ENCODE measurements at places on chromosomes 16 and 17.

DNA sequence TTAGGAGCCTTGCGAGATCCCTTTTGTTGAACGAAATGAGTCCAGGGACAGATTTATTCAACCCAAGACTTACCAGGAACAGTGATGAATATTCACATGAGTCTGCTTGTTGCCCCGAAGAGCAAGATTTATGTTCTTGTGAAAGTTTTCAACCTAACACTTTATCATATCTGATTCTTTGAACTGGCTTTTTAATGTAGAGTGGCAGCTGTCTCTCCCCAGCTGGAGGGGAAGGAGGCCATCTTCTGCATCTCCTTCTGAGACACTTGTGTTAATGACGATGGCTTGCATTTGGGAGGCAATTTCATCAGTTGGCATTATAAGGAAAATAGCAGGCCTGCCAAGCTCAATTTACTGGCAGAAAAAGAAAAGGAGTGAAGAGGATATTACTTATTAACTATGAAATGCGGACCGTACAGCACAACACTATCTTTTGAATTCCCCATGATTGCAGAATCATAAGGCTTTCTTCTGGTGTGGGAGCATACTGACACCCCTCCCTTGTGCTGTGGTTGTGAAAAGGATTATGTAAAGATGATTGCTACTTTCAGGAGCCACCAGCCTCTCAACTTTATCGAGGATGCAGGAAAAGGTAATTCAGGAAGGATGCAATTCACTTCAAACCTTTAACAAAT, 35.7 kb downstream of the SMARCE1 start:
- no peak for DNase-seq

- DNase-seq, result no peak
Observed at GRCh38 chr16:17845031-17845430, 374.3 kb upstream of the XYLT1 start.

DNA sequence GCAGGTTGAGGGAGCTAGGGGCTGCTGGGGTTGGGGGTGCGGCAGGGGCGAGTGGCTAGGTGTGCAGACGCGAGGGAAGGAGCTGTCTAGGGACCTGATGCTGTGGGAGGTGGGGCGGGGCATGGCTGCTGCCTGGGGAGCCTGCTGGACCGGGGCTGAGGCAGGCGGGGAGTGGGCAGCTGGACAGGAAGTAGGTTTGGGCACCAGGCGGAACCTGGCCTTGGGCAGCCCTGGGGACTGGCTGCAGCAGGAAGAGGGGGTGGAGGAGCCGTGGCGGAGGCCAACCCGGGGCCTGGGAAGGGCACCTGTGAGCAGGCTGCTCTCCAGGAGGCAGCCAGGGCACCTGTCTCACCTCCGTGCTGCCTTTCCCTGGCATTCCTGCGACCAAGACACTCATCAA, 5.9 kb upstream of the DNASE1L2 start:
- DNase-seq, result no peak

- no peak for DNase-seq
Observed at GRCh38 chr17:21214777-21215541, 998 bp upstream of the TMEM11 start.

- no peak for DNase-seq
Observed at GRCh38 chr17:49699966-49700575, 7.7 kb downstream of the SLC35B1 start.

DNA sequence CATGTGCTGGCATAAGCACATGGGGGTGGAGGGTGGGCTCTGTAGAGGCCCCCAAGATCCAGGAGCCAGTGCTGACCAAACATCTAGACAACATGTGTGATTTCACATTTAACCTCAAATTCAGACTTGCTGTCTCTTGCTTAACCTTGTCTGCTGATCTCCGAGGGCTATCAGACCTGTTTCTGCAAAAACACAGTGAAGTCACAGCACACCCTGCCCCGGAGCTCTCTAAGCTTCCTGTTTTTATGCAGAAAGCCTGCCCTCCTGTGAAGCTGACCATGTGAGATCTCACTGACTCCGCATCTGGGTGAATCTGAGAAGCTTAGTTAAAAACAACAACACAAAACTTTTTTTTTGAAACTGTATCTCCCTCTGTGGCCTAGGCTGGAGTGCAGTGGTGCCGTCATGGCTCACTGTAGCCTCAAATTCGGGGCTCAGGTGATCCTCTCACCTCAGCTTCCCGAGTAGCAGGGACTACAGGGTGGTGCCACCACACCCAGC, 6.6 kb upstream of the DPEP2 start:
- DNase-seq, result no peak

DNA sequence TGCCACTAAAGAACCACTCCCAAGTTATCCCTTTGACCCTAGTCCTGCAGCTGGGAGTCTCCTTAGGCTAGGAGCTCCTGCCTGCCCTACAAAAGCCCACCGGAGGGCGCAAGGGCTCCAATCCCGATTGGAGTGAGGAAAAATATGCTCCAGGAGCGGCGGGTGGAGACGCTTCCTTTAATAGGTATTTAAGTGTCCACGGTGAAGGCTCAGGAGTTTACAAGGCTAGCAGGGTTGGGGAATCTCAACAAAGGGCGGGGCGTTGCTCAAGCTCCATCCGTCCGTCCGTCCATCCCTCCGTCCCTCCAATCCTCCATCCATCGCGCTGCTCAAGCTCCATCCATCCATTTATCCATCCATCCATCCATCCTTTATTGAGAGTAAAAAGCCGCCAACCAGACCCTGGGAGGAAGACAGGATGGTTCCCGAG, 556 bp upstream of the SPNS1 start:
- no peak for DNase-seq

DNA sequence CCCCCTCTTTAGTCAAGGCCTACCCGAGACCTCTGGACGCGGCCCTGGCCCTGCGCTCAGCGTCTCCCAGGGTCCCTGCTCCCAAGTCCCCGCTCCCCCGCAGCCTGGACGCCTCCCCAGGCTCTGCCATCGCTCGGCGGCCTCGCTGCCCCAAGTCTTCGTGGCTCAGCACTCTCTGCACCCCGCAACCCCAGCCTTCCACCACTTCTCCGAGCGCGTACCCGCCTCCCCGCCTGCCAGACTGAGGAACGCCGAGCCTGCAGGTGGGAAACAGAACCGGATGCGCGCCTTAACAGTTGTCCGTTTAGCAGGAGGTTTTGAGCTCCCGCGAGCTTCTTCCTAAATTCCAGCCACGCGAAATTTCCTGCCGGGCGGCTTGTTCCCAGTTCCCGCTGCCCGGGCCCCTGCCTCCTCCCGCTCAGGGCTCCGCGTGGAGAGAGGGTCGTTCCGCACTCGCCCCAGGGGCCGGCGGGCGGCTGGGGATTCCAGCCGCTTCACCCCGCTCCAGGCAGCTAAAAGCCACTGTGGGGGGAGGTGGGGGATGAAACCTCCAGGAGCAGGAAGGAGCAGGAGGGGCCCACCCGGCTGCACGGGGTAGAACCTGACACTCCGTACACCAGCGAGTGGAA, 87.7 kb downstream of the KCNJ12 start:
- no peak for DNase-seq

GRCh38 chr17:80650751-80651518, 106.3 kb downstream of the RPTOR start:
- DNase-seq, result no peak

DNA sequence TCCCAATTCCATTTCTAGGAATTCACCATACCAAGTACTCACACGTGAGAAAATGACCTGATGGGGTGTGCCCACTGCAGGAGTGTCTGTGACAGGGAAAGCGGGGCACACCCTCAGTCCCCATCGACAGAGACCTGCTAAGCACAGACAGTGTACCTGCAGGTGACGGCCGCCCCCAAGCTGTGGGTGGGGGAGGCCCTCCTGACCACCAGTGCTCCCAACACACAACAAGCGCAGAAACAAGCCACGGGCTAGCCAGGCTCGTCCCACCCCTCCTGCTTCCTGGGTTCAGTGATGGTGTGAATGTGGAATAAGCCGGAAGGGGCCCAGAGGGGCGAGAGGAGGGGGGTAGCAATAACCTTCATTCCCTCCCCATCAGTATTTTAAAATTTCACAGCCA, 31.9 kb downstream of the ZCCHC14 start:
- DNase-seq, result no peak

- DNase-seq, result no peak
Observed at GRCh38 chr17:32345951-32346600, 3.9 kb upstream of the ZNF207 start.

GRCh38 chr17:60901806-60902205, 224.2 kb downstream of the BCAS3 start:
- DNase-seq, result no peak

DNA sequence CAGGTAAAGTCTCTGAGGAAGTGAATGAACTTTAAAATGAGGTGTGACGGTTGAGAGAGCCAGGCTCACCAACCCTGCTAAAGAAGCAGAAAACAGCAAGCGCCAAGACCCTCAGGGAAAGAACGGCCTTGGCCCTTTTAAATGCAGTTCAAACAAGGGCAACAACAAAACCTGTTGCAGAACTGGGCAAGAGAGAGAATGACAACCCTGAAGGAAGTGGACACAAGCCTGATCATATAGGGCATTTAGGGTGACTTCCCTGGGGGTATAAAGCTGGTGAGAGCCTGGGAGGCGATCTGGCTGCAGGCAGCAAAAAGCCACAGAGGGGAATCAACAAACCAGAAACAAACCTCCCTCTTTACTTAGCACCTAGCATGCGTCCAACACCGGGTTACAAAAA, 1.0 kb downstream of the CPPED1 start:
- no peak for DNase-seq

- no peak for DNase-seq
Observed at GRCh38 chr17:9517396-9517795, 58.2 kb downstream of the STX8 start.

- no peak for DNase-seq
Observed at GRCh38 chr17:11406716-11407115, 165.7 kb downstream of the SHISA6 start.

DNA sequence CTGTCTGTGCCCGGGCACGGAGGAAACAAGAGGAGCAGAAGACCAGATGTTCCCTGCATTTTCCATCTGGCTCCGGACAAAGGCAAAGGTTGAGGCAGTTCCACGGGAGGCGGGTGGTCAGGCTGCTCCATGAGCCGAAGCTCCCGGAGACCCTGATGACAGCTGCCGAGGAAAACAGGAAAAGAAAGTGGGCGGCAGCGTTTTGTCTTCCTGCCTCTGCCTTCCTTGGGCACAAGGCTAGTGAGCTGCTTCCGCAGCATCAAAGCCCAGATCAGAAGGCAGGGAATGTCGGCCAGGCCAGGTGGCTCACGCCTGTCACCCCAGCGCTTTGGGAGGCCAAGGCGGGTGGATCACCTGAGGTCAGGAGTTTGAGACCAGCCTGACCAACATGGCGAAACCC, 16.2 kb downstream of the SLC43A2 start:
- no peak for DNase-seq

DNA sequence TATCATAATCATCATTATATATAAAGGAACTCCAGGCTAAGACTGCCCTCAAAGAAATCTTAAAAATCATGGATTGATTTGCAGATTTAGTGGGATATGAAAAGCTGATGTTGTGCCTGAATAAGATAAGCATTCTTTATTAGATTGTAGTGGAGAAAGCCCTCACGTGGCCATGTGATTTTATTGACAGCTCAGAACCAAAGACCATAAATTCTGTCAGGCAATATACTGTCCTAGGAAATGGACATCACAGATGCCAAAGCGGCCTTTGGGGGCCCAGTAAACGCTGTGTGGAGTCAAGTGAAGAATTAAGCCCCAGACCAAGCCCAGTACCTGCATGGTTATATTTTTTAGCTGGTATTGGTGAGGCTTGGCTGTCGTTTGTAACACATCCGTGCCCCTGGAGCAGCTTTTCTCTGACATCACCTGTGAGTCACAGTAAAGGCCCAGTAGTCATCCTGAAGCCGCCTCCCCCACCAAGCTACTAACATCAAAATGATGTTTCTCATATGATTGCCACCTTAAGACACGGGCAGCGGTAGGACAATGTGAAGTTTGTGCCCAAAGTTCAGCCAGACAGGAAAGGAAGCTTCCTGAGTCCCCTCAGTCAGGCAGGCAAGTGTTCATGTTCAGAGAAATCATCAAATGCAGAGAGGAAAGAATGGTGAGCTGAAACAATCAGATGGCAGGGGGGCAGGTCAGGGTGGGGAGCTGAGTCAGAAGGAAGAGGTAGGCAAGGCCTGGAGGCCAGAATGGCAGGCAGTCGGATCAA, 209.4 kb downstream of the IRX3 start:
- DNase-seq, result no peak

- DNase-seq, result no peak
Observed at GRCh38 chr17:73187203-73187769, 5.6 kb upstream of the COG1 start.

DNA sequence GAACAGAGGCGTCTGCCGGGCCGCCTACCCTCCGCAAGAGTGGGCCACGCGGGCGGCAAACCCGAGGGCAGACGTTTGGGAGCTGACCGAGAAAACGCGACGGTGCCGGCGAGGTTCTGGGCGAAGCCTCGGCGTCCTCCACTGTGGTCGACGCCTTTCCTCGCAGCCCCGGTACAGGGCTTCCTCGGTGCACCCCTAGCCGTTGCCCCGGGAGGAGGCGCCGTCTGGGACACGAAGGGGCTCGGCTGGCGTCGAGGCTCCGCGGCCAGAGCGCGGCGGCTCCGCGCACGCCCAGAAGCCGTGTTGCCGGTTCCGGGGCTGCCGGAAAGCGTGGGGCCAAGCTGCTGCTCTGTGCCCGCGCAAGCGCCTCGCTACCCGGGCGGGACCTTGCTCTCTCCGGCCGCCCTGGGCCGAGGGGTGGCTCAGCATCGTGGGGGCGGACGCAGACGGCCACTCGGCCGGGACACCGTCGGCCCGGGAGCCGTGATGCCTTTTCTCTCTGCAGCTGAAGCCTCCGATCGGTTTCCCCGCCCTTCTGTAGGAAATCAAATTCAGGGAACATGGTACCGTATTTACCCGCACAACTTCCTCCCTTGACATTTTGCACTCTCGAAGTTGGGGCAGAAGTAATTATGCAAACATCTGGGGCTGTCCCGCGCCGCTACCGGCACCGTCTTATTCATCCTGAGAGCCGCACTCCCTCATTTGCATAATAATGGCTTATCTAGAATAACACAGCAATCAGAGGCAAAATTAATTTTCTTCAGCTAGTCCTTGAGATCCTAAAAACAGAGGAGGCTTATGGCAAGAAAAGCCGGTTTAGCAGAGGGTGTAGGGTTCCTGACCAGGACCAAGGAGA, 7.3 kb upstream of the CBX8 start:
- DNase-seq, result no peak

DNA sequence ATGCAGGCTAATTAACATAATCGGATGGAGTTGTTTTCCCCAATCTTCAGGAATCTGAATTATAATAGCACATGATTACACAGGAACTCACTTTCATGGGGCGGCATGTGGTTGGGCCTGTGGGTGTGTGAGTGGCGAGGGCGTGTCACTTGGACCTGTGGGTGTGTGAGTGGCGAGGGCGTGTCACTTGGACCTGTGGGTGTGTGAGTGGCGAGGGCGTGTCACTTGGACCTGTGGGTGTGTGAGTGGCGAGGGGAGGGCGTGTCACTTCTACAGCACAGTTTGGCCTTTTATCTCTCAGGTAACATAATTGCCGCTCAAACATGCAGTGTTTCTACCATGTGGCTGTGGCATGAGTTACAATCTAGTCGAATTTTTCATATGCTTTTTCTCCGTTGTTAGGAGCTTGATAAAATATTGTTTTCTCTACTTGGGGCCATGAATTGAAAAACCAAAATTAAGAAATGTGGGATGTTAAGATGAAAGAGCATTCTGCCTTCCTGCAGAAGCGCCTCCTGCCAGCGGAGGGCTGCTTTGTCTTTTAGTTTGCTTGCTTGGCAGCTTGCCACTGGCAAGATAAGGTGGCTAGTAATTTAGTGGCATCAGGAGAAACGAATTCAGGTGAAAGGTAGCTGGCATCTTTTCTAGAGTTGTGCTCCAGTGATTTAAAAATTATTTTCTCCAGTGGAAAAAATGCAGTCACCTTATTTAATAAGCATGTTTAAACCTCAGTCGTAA, 36.2 kb downstream of the USP10 start:
- no peak for DNase-seq

All from left forelimb (tissue), 1 donor.